Stimulated activated CD4-positive, alpha-beta T cell treated with anti-CD3 and anti-CD28 coated beads, Interleukin-12 subunit alpha, Interleukin-12 subunit beta, amount 100 ng/mL, for 48 hours (primary cell): ENCODE measurements at places on chromosomes 12 and 14.

- DNase-seq, result no peak
Observed at GRCh38 chr14:61368781-61369453, 47.5 kb downstream of the PRKCH start.

- DNase-seq, result no peak
Observed at GRCh38 chr12:97940629-97941028, 478.0 kb downstream of the RMST start.

DNA sequence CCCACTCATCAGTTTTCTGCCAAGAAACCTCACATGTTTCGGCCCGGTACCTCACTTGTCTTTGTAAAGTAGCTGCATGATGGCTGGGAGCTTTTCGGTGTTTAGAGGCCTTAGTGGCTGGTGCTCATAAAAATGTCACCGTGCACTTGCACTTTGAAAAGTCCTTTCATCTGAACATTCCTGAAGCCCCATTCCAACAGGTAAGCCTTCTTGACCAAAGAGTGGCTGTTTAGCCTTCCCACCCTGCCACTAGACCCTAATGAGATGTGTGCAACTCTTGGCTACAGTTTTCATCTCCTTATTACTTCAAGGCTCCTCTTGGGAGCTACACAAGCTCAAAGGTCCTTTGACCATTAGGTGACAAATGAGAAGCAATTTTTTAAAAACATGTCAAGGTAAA is 135.2 kb downstream of the HMGA2 start:
- DNase-seq, result no peak

DNA sequence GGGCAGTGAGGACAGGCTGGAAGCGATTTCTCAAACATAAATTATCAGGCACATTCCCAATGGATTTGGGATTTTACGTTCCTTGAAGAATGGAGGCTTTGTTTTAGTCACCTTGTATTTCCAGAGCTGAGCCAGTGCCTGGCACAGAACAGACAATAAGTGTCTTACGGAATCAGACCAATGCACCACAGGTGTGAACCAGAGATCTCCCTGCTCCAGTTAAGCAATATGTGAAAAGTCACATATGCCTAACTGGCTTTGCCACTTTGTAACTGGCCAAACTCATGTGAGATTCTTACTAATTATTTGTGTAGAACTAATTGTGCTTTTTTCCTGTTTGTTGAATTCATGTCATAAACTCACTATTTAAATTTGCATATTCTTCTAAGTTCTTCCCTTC is 130.4 kb downstream of the KCNH5 start:
- DNase-seq, result no peak

GRCh38 chr12:22855456-22855855 is 230.5 kb downstream of the ETNK1 start:
- DNase-seq, result no peak

DNA sequence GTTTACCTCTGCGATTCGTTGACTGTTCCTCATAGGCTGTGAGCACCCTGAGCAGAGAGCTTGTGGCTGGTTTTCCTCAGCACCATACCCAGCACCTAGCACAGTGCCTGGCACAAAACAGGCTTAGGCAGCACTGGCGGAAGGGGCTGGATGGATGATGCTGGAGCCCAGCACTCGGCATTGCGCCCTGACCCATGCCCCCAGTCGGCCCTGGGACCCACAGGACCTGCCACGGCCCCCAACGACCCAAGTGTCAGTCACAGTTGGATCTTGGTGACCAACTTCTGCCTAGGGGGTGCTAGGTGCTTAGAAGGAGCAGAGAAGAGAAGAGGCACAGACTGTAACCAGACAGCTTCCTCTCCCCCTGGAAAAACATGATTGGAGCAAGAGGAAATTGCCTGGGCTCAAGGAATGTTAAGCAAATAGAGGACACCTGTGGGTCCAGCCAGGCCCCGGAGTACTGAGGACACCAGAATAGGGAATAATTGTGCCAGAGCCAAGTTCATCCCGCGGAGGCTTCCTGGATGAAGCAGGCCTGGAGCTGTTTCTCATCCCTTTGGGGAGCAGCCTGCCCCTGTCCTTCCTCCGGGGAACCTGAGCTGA is 31.5 kb downstream of the DEGS2 start:
- no peak for DNase-seq

DNA sequence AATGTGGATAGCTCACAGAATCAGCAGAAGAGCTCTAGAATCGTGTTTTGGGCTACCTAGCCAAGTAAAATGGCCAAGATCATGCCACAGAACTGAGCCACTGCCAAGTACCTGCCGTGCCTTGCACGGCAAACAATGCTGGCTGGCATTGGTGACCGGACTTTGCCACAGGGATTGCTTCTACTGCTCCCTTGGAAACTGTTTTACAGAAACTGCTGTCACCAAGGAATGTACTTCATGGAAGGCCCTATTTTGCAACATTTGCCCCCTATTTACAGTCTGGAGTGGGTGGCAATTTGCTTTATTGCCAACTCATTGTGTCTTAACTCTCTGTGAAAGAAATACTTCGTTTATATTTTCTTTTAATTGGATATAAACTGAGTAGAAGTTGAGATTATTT is 49.0 kb downstream of the BORCS5 start:
- DNase-seq, result no peak

DNA sequence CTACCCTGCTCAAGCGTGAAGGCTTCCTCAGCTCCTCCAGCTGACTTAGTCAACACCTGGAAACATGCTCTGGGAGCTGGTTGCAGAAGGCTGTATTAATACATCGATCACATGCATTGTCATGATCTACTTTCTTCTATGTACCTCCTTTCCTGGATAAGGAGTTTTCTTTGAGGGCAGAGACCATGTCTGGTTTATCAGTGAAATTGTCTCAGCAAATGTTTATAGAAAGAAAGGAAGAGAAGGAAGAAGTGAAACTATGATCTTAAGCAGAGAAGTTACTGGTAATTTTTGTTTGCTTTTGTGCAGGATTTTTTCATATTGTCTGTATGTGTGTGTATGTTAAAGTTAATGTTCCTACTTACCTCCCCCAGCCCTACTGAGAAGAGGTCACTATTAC is 4.5 kb downstream of the DYRK4 start:
- DNase-seq, result no peak

- DNase-seq, result no peak
Observed at GRCh38 chr12:24796876-24797275, 152.0 kb downstream of the BCAT1 start.

- DNase-seq, result no peak
Observed at GRCh38 chr12:96014943-96015599, 18.9 kb upstream of the HAL start.

DNA sequence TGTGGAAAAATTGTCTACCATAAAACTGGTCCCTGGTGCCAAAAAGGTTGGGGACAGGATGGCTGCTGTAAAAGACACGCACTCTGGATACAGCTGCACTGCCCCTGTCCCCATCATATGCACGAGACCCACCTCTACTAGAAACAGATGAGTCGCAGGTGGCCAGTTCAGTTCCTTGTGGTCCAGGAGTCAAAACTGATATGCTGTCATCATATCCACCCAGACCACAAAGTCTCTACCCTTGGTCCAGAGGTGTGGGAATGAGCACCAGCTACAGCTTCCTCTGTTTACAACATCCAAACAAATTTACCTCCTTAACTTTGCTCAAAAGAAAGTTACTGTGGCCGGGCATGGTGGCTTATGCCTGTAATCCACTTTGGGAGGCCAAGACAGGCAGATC is 43.8 kb upstream of the DACT1 start:
- no peak for DNase-seq

- no peak for DNase-seq
Observed at GRCh38 chr14:72736786-72737559, 156.9 kb downstream of the DPF3 start.

- DNase-seq, result no peak
Observed at GRCh38 chr12:84183576-84183975, 729.0 kb downstream of the SLC6A15 start.

DNA sequence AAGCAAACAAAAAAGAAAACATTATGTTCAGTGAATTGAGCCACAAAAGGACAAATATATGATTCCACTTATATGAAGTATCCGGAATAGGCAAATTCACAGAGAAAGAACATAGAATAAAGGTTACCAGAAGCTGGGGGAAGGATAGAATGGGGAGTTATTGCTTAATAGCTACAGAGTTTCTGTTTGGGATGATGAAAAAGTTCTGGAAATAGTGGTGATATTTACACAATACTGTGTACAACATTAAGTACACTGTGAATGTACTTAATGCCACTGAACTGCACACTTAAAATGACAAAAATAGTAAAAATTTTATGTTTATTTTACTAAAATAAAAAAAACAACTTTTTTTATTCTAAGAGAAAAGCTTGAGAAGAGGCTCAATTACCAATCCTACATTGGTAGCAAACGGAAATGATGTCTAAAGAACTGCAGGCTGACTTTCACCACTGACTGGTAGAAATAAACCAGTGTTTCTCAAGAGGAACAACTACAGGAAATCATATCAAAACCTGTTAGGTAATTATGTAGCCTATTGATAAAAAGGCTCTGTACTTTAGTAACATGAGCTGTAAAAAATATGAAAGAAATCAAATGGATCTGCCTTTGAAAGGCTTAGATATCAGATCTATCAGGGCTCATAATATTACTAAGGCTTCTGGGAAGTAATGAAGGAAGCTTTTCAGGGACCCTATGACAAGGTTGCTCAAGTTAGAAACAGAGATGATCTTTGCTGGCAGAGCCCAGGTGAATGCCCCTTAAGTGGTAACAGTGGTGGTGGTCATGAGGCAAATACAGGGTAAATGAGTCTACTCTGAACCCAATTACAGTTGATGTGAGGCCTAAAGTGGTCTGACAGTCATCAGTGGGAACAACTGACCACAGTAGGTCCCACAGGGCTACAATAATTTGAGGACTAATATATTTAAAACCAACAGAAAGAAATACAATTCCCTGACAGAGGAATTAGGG is 41.3 kb downstream of the BAZ1A start:
- no peak for DNase-seq

DNA sequence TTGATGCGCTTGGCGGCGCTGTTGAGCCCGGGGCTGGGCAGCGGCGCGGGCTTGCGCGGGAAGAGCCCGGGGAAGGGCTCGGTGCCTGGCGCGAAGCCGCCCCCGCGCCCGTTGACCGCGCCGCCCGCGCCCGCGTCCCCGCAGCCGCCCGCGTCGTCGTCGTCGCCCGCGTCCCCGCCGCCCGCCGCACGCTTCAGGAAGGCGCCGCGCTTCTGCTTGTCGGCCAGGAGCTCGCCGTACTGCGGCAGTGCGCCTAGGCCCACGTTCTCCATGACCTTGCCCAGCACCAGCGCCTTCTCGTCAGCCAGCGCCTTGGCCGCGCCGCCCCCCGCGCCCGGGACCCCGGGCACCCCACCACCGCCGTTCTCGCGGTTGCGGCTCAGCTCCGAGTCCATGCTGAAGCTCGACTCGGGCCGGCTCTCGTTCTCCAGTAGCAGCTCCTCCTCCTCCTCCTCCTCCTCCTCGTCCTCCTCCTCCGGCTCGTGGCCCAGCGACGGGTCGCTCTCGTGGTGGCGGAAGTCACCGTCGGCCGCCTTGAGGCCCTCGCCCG is 97.2 kb downstream of the BCL11B start:
- no peak for DNase-seq

GRCh38 chr12:125919856-125920470 is 854.7 kb downstream of the AACS start:
- no peak for DNase-seq

DNA sequence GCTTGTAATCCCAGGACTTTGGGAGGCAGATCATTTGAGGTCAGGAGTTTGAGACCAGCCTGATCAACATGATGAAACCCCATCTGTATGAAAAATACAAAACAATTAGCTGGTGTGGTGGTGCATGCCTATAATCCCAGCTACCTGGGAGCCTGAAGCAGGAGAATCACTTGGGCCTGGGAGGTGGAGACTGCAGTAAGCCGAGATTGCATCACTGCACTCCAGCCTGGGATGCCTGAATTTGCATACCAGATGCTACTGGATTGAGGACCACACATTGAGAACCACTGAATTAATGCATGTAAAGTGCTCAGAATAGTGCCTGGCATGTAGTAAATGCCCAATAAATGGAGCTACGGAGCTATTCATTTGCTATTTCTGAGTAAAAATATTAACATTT is 14.9 kb upstream of the MYH7 start:
- DNase-seq, result no peak

- DNase-seq, result no peak
Observed at GRCh38 chr14:20563971-20564370, 3.1 kb upstream of the RNASE9 start.
